ENCODE measurements at places on chromosomes 7 and 10. TPM values are rescaled to one million over a fixed set of nuclear protein-coding genes. Genes with fewer than 3 reads are reported as not detected.

DNA sequence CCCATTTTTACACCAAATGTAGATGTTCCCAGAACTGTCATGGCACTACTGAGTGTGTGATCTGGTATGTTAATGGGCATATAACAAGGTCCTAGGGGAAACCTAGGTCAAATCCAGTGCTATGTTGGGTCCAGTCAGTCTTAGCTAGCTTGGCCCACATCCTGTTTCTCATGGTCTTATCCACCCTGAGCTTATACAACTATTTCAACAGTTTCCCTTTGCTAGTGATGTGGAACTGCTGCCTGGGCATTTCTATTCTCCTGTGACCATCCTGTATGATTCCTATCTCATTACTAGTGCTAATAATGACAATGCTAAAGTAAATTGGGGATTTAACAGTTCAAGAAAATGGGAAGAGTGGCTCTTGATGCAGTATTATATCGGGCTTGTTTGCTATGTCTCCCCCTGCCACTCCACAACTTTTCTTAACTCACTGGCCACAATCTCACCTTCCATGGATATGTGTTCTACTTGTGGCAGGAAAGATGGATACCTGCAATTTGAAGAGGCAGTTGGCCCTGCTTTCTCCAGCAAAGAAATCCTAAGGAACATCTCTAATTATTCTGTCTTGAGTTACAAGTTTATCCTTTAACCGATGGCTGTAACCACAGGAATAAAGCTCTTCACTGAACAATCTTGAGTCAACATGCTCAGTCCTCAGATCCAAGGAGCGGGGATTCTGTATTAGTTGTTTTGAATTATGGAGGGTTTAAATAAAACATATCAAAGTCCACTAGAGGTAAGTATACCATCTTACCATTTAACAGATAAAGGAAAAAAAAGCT lies 707.8 kb downstream of the XPNPEP1 start:
- no peak for DNase-seq

- no peak for DNase-seq
Measured at GRCh38 chr7:69617364-69617763, 19.1 kb downstream of the AUTS2 start.

GRCh38 chr7:130880668-130881067 lies 146.7 kb upstream of the KLF14 start:
- no peak for DNase-seq

RNF32 gene
- 0.43 TPM for total RNA-seq

GRCh38 chr7:69467826-69468225 lies 130.4 kb upstream of the AUTS2 start:
- no peak for DNase-seq

PRLHR gene
- total RNA-seq: not detected

- DNase-seq: no peak
Measured at GRCh38 chr7:84971360-84971759, 215.5 kb downstream of the SEMA3D start.

- no peak for DNase-seq
Measured at GRCh38 chr10:54094321-54094720, 706.7 kb downstream of the PCDH15 start.

GRCh38 chr10:5321273-5321672 lies 43.5 kb upstream of the UCN3 start:
- DNase-seq: no peak

GBX1 gene
- not detected for total RNA-seq

DNA sequence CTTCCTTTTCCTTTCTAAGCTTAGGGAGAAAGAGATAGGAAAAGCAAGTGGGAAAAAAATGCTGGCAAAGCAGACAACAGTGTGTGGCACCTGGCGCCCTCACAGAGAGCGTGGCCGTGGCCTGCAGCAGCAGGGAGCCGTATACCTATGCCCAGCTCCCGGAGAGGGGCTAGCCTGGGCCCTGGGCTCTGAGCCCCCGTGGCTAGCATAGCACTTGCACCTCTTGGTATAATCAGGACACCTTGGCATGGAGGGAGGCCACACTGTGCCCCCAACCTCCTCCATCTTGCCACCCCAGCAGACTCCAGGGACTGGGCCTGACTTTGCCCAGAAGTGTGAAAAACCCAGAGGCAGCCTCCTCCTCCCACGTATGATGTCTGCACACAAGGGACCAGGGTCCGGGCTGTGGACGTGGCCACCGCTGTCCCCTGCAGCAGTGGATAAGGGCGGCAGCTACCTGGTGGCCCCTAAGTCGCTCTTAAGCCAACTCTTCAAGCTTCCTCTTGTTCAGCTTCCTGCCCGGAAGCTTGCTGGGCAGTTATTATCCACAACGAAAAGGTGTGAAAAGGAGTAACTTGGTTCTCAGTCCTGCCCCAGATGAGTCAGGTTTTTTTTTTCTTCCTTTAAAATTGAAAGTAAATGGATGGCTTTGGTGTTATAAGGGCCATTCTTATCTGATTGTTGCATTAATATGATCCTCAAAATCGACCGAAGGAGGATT lies 249.1 kb upstream of the PITRM1 start:
- no peak for DNase-seq

BLNK gene
- total RNA-seq: 0.95 TPM

DNA sequence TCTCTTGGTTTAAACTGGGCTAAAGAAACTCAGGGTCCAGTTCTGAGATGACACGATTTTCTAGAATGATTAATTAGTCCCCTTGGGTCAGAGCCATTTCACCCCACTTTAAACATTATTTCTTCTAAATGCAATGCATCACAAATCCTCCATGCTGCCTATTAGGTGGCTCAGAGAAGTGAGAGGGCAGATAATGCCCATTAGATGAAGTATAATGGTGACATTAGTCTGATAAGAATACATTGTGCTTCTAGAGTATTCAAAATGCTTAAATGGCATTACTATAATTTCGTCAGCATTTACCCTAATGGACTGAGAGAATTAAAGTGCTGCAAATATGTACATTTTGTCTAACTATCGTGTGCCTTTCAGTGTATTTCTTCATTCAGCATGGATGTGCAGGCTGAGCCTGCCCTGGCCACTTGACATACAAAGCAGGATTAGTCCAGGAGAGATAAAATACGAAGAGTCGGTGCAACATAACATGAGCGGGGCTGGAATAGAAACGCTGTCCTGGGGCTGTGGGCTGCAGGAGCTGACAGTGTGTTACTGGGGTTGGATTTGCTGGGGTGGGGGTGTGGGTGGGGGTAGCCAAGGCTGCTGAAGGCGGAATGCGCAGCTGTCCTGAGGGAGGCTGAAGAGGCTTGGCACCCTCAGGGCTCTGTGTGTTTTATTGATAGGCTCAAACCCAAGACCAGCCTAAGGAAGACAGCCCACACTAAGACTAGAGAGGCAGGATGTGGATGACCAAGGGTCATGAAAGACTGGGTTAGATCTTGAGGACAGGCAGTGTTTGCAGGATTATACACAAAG lies 52.8 kb upstream of the KLF6 start:
- DNase-seq: no peak

DNA sequence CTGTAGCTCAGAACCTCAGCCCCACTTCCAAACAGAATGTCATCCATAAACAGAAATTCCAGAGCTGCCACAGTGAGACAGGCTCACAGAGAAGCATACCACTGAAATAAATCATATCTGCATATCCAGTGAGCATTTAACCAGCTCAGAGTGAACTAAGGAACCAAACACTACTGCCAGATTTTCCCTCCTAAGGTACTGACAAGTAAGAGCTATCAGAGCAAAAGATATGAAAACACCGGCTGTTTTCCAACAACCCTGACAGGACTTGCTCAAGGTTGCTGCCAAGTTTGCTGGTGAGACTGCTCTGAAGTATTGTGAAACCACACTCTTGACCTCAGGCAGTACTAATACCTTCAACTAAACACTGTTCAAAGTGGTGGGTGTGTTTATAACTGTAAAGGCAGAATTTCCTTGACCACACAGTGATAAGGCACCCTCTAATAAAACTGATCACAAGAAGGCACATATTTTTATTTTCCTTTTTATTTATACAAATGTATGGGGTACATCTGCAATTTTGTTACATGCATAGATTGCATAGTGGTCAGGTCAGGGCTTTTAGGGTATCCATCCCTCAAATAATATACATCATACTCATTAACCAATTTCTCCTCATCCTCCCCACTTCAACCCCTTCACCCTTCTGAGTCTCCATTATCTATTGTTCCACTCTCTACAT lies 18.3 kb downstream of the SGMS1 start:
- DNase-seq: no peak

- DNase-seq: no peak
Measured at GRCh38 chr10:103566536-103566935, 73.0 kb downstream of the NEURL1 start.

DNA sequence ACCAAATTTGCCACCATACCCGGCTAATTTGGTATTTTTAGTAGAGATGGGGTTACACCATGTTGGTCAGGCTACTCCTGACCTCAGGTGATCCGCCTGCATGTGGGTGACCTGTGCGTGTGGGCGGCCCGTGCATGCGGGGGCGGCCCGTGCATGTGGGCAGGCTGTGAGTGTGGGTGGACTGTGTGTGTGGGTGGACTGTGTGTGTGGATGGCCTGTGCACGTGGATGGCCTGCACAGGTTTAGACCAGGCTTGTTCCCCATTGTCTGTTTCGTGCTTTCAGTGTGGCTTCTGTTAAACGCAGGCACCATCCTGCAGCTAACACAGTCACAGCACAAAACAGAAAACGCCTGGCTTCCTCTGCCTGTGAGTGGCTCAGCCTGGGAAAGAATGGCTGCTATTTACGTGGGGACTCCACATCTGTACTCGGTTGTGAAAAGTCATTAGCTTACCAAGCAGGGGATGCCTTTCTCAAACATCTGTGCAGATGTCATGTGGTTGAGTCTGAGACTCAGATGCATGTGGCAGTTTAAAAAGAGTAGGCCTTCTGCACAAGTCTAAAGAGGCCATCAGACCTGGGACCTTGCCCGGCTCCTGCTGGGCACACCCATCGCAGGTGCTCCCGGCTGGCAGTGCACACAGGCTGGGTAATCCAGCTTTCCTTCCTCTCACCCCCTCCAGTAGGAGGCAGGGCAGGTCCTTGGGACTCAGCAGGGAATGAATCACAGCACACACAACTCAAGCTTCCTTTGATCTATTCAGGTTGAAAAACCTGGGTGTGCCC lies 91.6 kb downstream of the COBL start:
- DNase-seq: no peak

GATA3 gene
- 71.9 TPM for total RNA-seq

DNA sequence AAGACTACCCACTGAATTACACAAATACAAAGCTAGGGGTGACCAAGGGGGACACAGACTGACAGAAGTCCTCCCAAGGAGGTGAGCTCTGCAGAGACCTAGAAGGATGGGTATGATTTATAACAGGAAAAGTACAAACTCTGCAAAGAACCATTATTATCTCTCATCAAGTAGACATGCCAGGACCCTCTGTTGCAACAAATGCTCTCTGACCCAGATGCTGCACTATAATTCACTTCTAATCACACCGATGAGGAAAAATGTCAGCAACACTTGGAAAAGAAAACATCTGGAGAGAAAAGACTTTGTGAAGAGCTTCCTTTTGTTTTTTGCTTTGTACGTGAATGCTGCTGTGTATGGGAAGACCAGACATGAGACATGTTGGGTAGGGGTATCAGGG lies 178.3 kb upstream of the PDE1C start:
- DNase-seq: no peak

DNA sequence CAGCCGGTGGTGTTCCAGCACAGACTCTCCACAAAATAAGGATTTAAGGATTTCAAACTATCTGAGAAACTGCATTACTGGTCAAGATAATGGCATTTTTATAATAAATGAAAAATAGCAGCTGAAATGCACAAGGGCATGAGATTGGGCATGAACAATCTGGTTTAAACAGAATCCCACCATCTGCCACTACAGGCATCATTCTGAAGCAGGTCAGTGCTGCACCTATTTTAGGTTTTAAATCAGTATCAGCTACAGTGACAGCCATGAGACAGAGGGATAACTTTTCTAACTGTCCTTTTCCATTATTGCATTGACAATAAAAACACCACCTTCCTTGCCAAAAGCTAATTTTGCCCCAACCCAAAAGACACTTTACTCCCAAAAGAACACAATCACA lies 186.8 kb downstream of the ETV1 start:
- DNase-seq: no peak

PPP1R3C gene
- 0.08 TPM for total RNA-seq

DNA sequence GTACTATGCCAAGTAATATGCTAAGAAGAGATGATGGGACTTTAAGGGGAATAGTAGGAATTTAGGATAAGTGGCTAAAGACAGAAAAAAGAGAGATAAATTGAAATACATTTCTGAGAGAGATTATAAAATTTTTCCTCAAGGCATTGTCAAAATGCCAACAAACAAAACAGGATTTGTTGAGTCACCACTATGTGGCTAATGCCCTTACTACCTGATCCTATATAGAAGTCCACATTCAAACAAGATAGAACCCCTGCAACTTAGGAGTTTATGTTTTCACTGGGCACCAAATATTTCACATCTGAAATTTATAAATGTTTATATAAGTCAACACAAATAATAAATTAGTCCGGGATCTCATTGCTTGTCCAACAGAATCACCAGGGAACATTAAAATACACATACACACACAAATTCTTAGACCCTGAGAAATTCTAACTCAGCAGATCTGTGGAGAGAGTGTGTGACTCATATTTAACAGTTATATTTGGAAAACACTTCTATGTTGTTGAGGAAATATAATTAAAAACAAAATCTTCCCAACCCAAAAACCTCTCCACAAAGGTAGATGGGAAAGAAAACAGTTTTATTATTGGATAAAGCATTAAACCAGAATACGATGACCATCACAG lies 154.3 kb downstream of the PPP1R3A start:
- DNase-seq: no peak

GRCh38 chr10:71069909-71070666 lies 142.3 kb upstream of the UNC5B start:
- no peak for DNase-seq

- no peak for DNase-seq
Measured at GRCh38 chr10:1390200-1390599, 334.0 kb downstream of the WDR37 start.

- no peak for DNase-seq
Measured at GRCh38 chr10:91556691-91557566, 75.9 kb downstream of the PPP1R3C start.

LDB3 gene
- total RNA-seq: 0.24 TPM

GRCh38 chr7:39357648-39358047 lies 208.6 kb upstream of the YAE1 start:
- DNase-seq: no peak

GRCh38 chr7:44819292-44819691 lies 22.8 kb downstream of the PPIA start:
- no peak for DNase-seq

GRCh38 chr10:8639486-8640185 lies 585.1 kb downstream of the GATA3 start:
- no peak for DNase-seq

POLL gene
- total RNA-seq: 25.3 TPM

DNA sequence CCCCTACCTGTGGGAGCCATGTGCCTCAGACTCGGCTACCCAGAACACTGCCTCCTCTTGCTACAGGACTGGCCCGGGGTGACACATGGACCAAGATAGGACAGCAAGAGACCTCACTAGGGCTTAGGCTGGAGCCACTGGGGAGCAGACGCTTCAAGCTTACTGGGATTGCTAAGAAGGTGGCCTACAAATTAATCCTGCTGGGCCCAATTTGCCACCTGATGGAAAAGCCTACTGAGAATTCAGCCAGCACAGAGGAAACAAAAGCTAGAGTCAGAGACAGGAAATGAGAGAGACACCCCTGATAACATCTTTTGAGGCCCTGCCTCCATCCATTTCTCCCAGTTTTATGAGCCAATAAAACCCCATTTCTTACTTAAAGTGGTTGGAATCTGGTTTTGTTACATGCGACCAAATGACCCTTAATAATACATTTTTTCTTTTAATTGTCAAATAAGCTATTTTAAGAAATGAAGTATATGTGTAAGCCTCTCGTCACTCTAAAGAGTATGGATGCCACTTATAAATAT lies 282.1 kb downstream of the CXCL12 start:
- no peak for DNase-seq
